PC-9 (cell line): ENCODE measurements at places on chromosomes 16 and 17.

DNA sequence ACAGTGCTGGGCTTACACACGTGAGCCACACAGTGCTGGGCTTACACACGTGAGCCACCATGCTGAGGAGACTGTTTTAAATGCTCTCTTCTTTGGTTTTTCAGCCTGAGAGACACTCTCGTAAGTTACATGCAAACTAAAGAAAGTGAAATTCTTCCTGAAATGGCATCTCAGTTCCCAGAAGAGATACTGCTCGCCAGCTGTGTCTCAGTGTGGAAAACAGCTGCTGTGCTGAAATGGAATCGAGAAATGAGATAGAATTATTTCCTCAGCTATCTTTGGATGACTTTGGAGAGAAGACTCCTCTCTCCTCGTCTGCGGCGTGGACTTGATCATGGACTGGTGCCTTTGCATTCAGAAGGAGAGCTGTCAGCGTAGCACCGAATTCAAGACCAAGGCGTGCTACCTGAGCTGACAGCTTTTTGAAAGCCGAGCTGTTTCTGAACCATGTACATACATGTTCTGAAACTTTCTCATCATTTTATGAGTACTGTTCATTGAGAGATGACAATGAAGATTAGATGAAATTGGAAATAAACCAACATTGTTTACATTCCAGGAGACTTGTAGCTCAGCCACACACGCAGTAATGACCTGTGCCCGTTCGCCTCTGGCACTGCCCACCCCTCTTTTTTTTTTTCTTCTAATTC is 21.6 kb upstream of the ENDOV start:
- DNase-seq = no peak

GRCh38 chr17:4293572-4293971 is 29.8 kb upstream of the ANKFY1 start:
- DNase-seq = no peak

DNA sequence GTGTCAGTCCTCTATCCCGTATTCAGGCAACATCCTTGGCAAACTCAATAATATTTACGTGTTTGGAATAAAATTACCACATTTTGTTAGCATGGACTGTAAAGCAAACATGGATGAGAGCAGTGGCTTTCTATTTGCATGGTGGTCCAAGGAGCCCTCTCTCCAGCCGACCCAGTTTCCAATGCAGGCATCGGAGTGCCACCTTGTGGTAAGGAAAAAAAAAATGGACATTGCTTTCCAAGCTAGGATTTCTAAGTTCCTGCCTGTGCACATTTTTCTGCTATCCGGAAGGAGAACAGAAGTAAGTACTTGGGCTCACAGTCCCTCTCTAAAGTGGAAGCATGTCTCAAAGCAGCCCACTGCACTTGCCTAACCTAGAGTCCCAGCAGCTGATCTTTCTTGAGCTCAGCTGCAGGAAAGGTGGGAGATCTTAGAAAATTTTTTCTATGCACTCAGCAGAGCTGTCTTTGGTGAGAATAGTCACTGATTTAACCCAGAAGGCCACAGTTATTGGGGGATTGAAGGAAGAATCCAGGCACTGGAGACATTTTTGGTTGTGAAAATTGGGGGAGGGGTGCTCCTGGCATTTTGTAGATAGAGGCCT is 46.0 kb upstream of the ERCC4 start:
- peak; percentile 10 for DNase-seq

- no peak for DNase-seq
These were observed 5.4 kb upstream of the TMEM220 start for GRCh38 chr17:10735251-10735650.

- no peak for DNase-seq
These were observed 33.8 kb upstream of the CCL22 start for GRCh38 chr16:57324749-57325148.

- DNase-seq = no peak
These were observed 20.5 kb upstream of the PABPN1L start for GRCh38 chr16:88886845-88887521.

DNA sequence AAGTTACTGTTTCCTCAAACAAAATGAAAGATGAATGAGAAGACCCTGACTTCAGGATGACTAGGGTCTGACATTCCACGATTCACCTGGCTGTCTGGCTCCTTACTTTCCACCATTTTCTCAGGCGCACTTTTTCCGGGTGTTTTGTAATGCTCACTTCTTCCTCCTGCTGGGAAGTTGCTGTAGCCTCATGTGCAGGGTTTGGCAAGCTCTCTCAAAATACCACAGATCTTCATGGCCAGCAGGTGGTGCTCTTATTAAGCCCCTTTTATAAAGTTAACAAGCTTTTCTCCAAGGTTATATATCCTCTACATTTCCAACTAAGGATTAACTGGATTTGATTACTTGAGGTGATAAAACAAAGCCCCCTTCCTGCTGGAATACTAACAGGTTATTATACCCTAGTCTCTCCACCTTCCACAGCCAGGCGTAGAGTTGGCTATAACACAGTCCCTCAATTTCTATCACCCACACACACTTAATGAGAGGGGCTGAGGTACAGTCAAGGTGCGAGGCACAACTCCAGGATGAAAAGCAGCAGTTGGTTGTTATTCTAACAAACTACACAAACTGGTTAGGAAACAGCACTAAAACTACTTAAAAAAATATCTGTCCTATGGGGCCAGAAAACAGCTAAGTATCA is 45.4 kb downstream of the STH start:
- DNase-seq = peak; percentile 55

GRCh38 chr17:19904412-19904811 is 36.7 kb upstream of the ULK2 start:
- no peak for DNase-seq

- DNase-seq = no peak
These were observed 39.4 kb downstream of the RTN4RL1 start for GRCh38 chr17:1985686-1986085.

- DNase-seq = no peak
These were observed 37.0 kb upstream of the AKAP1 start for GRCh38 chr17:57048096-57048495.

GRCh38 chr17:45130681-45131615 is 1.4 kb downstream of the PLCD3 start:
- no peak for DNase-seq

DNA sequence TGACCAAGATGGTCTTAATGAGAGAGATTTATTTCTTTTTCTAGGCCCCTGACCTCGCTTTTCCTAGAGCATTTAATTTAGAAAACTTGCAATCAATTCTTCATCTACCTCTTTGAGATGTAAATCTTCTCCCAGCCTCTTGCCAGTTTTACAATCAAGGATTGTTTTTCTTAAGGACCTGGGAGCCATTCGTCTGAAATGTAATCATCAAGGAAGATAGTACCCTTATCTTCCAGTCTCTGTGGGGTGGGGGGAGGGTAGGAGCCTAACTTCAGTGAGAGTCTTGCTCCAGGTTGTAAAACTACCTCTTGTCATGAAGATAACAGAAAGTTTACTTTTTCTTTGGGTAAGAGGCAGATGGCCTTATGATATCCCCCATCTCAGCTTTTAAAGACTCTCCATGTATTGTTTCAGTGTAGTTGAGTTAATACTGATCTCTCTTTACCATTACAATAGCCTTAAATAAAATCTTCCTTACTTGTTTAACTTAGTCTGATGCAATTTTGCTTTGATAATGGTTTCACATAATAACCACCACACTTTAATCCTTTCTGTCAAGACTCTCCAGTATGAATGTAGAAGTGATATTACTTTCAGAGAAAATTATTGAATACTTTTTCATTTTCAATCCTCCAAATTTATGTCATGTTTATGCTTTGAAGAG is 110.2 kb upstream of the CPHXL start:
- no peak for DNase-seq

- DNase-seq = peak; percentile 72
These were observed 5.0 kb downstream of the CX3CL1 start for GRCh38 chr16:57377080-57377841.

GRCh38 chr16:71514476-71514875 is 11.8 kb upstream of the CHST4 start:
- no peak for DNase-seq

DNA sequence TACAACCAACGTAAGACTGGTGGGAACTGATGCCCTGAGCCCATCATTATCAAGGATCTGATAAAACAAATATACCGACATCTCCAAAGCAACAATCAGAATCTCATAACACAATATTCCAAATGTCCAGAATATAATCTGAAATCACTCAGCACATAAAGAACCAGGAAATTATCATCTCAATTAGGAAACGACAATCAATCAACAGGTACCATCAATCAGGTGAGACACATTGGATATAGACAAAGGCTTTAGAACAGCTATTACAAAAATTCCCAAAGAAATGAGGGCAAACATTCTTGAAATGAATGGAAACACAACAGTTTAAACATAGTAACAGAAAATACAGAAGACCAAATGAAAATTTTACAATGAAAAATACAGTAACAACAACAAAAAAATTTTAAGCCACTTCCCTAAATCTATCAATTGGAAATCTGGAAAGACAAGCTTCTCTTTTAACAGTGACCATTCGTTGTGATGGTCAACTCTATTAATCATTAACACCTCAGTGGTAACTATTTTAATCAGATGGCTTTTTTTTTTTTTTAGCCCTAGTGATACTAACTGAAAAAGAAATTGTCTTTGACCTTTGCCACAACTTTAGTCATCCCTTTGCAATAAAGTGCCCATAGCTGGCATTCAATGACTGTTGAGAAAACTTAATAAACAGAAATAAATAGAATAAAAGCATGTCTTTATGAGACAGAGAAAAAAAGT is 70.4 kb downstream of the USP32 start:
- DNase-seq = no peak

DNA sequence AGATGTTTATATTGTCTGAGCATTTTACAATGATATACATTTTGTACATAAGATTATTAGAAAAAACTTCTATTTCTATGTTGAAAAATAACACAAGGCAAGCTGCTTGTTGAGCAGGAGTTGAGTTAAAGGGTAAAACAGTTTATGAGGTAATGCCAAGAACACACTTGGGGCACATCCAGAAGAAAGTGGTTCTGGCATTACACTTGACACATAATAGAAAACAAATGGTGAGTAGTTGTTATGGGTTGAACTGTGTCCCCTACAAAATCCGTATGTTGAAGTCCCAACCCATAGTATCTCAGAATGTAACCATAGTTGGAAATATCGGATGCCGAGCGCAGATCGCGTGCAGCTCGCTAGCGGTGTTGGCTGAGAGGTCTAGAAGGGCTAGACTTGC is 354.3 kb upstream of the GOT2 start:
- no peak for DNase-seq

- peak; percentile 100 for DNase-seq
These were observed 49.7 kb downstream of the TUBD1 start for GRCh38 chr17:59842901-59843652.

DNA sequence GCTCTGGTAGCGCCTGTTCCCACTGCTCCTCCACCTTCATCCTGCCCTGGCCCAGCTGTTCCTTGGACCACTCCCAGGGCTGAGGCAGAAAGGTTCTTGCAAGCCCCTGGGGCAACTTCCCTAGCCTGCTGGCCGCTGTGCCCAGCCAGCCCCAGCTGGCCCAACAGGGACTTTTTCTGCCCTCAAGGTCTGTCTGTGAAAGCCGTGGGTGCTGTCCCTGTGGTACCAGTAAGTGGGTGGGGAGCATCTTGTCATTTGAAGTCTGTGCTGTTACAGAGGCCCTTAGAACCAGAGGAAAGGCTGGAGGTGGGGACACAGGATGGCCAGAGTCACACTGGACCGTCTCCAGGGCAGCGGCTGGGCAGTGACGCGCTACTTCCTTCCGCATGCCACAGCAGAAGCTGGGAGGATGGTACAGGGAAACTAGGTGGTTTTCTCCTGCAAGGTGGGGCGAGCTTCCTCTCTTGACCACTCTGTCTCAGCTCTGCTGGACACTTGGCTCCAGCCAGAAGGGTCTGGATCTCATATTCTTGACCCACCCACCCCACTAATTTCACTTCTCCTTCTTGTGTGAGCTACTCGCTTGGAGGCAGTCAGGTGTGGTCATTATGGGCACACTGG is 87.8 kb downstream of the PLCG2 start:
- peak; percentile 71 for DNase-seq

DNA sequence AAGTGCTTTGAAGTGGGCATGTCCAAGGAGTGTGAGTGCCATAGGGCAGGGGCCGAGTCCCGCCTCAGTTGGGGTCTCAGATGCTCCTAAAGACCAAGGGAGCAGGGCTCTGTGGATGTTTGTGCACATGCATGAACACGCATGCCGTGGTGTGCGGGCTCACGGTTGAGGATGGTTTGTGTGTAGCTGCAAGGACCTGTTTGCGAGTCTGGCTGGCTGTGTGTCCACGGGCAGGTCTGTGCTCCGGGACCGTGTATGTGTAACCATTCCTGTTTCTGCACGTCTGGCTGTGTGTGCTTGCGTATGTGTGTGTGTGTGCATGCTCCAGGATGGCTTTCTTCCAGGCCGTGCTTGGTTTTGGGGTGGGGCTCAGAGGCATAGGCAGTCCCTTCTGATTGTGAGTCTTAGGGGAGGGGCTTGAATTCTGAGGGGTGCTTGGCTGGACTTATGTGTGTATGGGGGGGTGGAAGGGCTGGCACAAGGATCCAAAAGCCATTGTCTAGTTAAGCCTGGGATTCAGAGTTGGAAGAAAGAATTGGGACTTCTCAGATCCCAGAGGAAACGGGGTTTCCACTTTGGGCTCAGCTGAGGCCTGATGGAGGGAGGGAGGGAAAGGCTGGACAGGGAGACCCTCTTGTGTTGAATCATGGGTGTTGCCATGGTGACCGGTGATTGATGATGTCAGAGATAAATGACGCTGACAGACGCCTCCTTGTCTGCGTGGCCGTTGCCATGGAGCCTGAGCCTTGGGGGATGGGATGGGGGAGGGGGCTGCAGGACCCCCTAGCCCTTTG is 14.4 kb downstream of the GJD3 start:
- no peak for DNase-seq

DNA sequence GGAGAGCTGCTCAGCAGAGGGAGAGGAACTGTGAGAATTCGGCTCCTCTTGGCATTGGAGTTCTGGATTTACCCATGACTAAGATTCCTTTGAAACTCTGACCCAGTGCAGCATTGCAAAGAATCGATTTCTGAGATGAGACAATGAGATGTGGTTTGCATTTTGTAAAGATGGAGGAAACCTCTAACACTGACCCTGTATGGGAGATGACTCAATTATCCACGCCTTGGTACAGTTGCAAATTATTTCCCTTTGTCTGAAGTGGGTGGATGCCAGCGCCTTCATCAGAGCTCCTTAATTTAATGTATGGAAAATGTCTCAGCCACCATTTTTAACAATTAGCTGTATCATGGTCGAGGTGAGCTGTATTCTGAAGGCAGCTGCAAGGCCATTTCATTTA is 53.4 kb downstream of the NUP93 start:
- no peak for DNase-seq

DNA sequence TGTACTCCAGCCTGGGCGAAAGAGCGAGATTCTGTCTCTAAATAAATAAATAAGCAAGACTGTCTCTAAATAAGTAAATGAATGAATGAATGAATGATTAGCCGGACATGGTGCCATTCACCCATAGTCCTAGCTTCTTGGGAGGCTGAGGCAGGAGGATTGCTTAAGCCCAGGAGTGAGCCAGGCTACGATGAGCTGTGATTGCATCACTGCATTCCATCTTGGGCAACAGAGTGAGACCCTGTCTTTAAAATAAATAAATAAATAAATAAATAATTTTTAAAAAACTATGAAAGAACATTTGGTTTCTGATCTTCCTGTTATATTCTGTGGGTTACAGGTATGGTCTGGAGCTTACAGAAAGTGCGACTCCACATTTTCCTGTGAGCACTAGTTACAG is 65.0 kb downstream of the C17orf58 start:
- no peak for DNase-seq

GRCh38 chr16:12257926-12258561 is 281.5 kb downstream of the SNX29 start:
- no peak for DNase-seq

GRCh38 chr17:75842963-75843576 is 1.1 kb downstream of the UNC13D start:
- no peak for DNase-seq
